ENCODE measurements at places on chromosomes 6 and 20. TPM values are rescaled to one million over a fixed set of nuclear protein-coding genes. Genes with fewer than 3 reads are reported as not detected.

Gene OOEP
- polyA plus RNA-seq, result 0.43 TPM

DNA sequence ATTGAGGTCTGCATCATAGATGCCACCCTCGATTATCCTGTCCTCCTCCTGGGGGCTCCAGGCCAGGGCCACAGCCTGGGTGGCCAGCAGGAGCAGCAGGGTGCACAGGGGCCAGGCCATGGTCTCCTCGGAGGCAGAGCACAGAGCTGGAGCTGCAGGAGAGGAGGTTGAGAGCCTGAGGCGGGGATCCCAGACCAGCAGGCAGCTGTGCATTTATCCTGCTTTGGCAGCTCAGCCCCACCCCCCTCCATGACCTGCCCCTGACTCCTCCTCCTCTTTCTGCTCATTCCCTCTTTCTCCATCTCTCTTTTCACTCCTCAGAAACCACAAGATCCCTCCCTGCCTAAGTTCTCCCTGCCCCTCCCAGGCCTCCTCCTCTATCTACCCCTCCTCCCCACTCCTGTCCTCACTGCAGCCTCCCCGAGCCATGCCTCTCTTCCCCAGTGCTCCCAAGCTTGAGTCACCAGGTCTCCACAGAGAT is at the start of gene CST2:
TSS of gene CST2 (minus strand) at position 189 of the 481 bp plus-strand sequence. CDS start at position 120, 69 bp downstream.
- H3K27ac ChIP-seq, result no peak within 1 kb of the TSS
- no peak within 1 kb of the TSS for H3K4me3 ChIP-seq
- H3K27me3 ChIP-seq, result no peaks in the 10 kb centered on the region
- no peaks in the 10 kb centered on the region for H3K36me3 ChIP-seq
- H3K4me1 ChIP-seq, result no peaks in the 10 kb centered on the region

GRCh38 chr6:31582230-31582643 is at the start of gene LTB:
Gene LTB, minus strand, starts transcription at chr6:31582424. Its CDS starts 7 bp downstream, at chr6:31582417.
- H3K27me3 ChIP-seq, result peaks cover 20% of the 10 kb centered on the region
- DNase-seq, result no peak
- no peaks in the 10 kb centered on the region for H3K36me3 ChIP-seq

Gene TINAG
- 23.7 TPM for polyA plus RNA-seq
